ENCODE measurements at places on chromosomes 4 and X. TPM values are rescaled to one million over a fixed set of nuclear protein-coding genes. Genes with fewer than 3 reads are reported as not detected.

Gene EDA2R
- 12.4 TPM for total RNA-seq

Gene ASB11
- total RNA-seq = not detected

Gene TMPRSS11B
- total RNA-seq = not detected

Gene FAM193A
- total RNA-seq = 7.5 TPM

Gene MID1
- total RNA-seq = 33.0 TPM

Gene ANXA10
- 2.7 TPM for total RNA-seq

Gene COX7B2
- not detected for total RNA-seq

Gene TMEM187
- total RNA-seq = 5.4 TPM

Gene PABPC1L2B
- not detected for total RNA-seq

Gene PCDH18
- total RNA-seq = not detected

Gene RNF128
- not detected for total RNA-seq

Gene CXCL10
- total RNA-seq = not detected

Gene PORCN
- total RNA-seq = 15.0 TPM

Gene CEP44
- 5.6 TPM for total RNA-seq

Gene GLRB
- 0.91 TPM for total RNA-seq

Gene CCKAR
- total RNA-seq = not detected

Gene RAB39B
- total RNA-seq = 0.69 TPM

Gene MAOA
- 1.3 TPM for total RNA-seq

Gene CENPE
- 7.1 TPM for total RNA-seq

Gene FGFR3
- total RNA-seq = 1.9 TPM

Gene H2BW2
- not detected for total RNA-seq

Gene IL21
- total RNA-seq = not detected

Gene SPANXN3
- total RNA-seq = not detected

Gene XK
- 0.36 TPM for total RNA-seq

Gene DGAT2L6
- not detected for total RNA-seq

Gene GLRA3
- not detected for total RNA-seq

Gene ADAMTS3
- not detected for total RNA-seq

Gene ZNF827
- 3.2 TPM for total RNA-seq

Gene GABRG1
- total RNA-seq = not detected

Data from A549 treated with Mapracorat at 1 μM for 4 hours (cell line).